ENCODE measurements at places on chromosomes 4 and X. TPM values are rescaled to one million over a fixed set of nuclear protein-coding genes. Genes with fewer than 3 reads are reported as not detected.

TRIML2 gene
- total RNA-seq: not detected

- DNase-seq: no peak
Measured at GRCh38 chrX:133045986-133046385, 50.9 kb downstream of the USP26 start.

DNA sequence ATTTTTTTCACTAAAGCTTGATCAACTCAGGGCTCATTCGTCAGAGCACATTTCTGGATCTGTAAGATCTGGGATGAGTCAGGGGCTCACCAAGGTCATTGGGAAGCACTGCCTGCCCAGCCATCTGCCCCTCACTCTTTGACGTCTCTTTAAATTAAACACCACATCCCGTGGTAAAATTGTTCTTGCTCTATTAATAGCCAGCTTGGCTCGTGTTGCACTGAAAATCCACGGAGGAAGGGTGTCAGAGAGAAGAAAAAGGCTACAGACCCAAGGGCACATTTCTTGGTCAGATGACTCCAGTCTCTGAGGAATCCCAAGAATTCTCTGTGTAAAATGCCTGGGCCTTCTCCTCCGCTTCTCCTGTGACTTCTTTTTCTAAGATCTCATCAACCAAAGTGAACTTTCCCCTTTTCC is 45.7 kb upstream of the GATB start:
- DNase-seq: no peak

DNA sequence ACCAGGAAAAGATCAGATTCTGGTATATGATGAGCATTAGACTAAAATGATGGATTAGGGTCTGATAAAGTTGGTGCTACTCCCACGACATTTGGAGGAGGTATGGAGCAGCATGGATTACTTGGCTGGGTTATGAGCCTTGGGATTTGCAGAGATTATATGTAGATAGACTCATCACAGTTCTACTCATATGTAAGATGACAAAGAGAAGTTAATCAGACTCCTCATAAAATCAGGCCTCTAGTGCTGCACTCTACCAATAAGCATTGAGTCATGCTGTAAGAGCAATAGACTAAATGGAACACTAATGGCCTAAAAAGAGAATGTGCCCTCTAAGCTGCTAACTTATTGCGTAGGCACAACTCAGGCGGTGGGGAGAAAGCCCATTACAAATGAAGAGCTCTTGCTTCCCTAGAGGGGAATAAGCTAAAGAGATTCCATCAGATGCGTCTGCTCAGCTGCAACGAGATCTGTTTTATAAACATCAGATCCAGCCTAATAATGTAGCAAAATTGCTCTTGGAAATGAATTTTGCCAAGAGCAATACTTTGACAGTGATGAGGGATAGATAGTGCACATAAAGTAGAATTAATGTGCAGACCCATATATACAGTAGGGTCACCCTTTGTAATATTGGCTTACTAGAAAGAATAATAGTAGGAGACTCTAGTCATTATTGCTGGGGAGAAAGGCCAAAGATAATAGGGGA is 17.5 kb downstream of the LIAS start:
- no peak for DNase-seq

DNA sequence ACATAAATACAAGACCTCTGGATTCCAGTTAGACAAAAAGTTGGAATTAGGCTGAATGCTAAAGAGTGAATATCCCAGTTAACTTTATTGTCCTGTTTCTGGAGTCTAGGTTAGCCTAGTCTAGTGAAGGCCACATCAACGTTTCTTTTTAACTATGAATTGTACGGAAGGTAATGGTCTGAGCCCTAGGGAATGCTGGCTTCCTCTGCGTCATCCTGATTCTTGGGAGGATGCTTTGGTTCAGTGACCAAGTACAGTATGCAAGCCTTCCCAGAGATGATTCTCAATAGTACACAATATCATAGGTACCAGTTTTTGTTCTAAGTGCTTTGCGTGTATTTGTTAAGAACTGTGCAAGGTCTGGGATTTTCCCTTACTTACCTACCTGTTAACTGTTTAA is 11.8 kb downstream of the DIAPH2 start:
- DNase-seq: no peak

DNA sequence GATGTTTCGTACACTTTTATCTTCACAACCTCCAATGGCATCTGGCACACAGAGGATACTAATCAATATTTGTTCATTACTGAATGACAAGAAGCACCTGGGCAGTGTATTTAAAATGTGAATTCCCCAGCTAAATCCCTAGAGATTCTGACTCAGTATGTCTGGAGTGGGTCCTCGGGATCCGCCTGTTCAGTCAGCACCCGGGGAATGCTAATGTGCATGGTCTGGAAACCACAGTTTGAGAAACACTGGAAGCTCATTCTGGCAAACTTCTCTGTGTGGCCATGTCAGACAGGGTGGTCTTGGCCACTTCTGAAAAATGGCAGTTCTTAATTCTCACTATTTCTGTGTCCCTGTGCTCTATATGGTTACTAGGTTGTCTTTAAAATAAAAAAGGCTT is 138.8 kb upstream of the VCX start:
- DNase-seq: no peak
